ENCODE measurements at places on chromosomes 3 and 15.
A peak's percentile ranks its signal among the peaks of the same experiment; 100 is the strongest.

DNA sequence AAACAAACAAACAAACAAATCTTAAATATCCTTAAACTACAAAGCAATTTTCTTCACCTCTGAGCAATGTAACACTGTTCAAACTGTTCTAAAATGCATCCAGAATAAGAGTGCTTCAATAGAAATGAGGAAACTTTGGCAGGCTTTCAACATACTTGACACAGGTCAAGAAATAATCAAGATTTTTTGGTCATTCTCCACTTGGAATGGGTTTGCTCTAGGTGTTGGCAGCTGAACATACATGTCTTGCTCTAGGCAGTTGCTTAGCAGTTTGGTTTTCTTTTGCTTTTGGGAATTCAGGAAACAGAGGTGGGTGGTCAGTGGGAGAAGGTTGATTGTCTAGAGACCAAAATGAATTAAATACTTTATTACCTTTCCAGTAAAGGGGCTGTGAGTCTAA lies 1.4 kb upstream of the LRRC3B start:
- peak; percentile 40 for DNase-seq

DNA sequence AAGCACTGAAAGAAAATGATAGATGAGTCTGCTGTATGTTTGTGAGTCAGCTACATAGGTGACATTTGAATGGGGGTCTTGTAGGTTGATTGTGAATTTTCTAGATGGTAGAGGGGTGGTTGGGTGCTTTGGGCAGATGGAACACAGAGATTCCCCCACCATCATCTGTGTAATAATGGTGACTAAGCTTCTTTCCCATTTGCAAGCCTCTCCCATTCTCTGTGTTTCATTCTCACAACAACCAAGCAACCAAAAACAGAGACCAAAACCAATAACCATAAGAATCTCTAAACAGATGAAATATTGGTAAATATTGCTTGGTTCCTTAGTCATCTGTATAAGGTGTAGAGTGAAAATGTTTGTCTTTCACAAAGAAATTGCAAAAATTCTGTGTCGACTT lies 17.8 kb upstream of the UTS2B start:
- DNase-seq: no peak

GRCh38 chr3:170868577-170869238 lies 1.3 kb downstream of the RPL22L1 start:
- no peak for DNase-seq

- DNase-seq: no peak
These were observed 10.4 kb upstream of the C15orf39 start for GRCh38 chr15:75191235-75191634.

GRCh38 chr15:36501063-36501678 lies 78.3 kb upstream of the CDIN1 start:
- peak; percentile 85 for DNase-seq

- no peak for DNase-seq
These were observed 22.8 kb downstream of the EHD4 start for GRCh38 chr15:41949401-41950126.

- DNase-seq: no peak
These were observed 517.2 kb downstream of the FOXP1 start for GRCh38 chr3:71066356-71066755.

DNA sequence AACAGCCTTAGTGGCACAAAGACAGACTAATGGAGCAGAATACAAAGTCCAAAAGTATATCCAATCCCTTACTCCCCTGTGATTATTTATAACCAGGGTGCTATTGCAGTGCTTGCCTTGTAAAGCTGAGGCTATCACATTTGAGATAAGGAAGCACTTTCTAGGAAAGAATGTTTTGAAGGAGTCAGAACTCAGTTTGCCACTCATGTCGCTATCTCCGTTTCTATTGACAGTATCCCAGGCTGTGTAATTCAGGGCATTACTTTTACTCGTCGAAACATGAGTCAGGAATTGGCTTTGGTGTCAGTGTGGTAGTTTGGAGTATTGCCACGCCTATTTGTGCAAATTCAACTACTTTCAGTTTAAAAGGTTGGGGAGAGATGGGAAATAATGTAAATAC lies 78.4 kb downstream of the FBXL2 start:
- DNase-seq: peak; percentile 75

DNA sequence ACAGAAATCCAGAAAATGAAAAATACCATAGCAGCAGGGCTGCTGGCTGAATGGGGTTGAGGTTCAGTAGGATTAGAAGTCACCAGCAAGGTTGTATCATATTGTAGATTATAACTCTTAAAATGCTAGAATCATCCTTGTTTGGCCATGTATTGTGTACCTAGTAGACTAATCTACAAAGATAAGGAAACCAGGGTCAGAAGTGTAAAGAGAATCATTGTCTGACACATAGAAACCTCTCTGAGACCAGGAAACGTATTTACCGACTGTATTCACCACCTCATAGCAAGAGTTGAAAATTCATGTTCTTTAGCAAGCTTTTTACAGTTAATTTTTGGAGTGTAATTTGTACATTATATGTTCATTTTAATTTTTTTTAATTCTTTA lies 168.8 kb downstream of the ECT2 start:
- DNase-seq: no peak

GRCh38 chr15:62569460-62570404 lies 404.6 kb upstream of the C2CD4B start:
- DNase-seq: peak; percentile 87

DNA sequence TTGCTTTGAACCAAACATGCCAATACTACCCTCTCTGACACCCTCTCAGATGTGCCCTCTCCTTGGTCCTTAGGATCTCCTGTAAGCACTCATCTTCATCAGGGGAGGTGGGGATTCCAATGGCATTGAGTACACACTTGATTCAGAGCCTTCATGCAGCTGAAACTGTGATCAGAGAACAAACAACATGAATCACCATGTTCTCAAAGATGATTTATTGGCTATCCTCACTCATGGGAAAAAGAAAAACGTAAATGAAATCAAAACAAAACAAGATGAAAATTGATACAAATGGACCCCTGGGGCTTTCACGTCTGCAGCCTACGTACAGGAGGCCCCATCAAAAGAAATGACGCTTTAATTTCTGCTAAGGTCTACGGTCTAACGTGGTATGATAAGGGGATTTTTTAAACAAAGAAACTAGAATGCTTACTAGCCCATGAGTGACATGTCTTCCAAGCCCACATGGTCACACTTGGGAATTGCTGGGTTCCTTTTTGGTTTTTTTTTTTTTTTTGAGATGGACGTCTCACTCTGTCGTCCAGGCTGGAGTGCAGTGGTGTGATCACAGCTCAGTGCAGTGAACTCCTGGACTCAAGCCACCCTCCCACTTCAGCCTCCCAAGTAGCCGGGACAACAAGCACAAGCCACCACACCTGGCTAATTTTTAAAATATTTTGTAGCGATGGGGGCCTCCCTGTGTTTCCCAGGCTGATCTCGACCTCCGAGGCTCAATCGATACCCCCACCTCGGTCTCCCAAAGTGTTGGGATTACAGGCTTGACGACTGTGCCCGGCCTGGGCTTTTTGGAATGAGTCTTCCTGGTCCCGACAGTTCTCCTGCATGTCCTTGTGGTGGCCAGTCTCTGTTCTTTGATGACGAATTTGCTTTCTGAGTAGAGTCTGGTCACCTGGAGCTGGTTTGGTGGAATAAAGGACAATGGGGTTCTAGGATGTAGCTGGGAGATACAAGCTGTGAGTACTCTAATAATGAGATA lies 202.6 kb downstream of the XXYLT1 start:
- peak; percentile 38 for DNase-seq

DNA sequence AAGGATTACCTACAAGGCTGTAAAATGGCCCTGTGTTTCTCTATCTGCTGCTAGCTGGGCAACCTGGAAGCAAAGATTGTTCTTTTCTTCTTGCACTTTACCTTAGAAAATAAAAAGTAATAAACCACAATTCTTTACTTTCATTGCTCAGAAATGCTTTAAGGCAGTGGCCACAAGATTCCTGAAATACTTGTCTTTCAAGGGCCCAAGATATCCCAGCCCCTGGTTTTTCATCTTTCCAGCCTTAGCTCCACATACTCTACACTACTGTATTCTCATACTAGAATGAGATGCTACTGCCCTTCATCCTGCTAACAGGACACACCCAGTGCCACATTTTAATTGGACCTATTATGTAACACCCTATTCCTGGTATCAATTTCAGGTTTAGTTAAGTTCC lies 78.9 kb downstream of the GTF2E1 start:
- peak; percentile 67 for DNase-seq

DNA sequence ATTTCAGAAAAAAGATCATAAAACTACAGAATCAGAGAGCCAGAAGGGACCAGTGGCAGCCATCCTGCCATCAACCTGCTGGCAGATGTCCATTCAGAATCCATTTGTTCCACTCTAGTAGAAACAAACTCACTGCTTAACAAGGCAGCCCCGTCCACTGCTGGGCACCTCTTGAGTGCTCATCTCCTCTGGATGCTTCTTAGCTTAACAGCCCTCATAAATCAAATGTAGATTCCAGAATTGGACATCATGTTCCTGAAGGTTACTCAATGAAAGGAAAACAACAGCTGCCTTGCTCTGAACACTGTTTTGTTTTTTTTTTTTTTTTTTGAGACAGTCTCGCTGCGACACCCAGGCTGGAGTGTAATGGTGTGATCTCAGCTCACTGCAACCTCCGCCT lies 37.3 kb downstream of the ABCC5 start:
- no peak for DNase-seq

DNA sequence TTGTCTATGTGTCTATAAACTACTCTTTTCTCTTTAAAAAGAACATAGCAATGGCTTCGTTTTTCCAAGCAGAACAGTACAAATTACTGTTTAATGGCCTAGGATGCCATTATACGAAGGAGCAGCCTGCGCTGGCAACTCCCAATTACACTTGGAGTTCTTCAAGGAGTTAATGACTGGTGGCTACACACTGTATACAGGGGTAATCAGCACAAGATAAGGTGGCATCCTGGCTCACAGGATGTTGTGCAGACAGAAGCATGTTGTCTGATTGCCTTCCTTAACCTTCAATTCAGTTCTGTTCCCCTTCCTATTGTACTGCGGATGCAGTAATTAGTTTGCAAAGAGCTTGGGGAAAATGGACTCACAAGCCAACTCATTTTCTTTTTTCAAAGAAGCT lies 250.7 kb upstream of the ROBO2 start:
- DNase-seq: no peak

- peak; percentile 90 for DNase-seq
These were observed 1.1 kb upstream of the WWTR1 start for GRCh38 chr3:149658744-149659497.

DNA sequence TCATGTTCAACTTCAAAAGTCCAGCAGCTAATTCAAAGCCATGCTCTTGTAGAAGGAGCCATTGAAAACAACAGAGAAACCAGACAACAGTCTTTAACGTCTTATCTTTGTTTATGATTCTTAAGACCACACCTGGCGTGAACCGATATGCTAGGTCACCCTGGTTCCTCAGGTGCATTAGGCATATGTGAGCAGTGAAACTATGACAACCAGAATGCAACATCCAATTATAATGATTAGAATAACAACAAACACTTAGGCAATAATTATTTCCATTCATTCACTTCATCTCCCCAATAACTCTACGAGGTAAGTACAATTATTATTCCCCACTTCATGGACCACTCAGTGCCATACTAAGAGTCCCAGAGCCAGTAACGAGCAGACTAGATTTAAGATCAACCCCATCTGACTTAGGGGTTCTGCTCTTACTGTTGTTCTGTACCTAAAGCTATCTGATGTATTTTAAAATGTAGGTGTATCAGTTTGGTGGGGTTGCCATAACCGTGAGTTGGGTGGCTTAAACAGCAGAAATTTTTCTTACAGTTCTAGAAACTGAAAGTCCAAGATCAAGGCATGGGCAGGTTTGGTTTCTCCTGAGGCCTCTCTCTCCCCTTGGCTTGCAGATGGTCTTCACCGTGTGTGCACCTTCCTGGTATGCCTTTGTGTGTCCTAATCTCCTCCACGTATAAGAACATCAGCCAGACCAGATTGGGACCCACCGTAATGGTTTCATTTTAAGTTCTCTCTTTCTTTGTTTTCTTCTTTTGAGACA lies 997.8 kb upstream of the CFAP20DC start:
- DNase-seq: no peak

GRCh38 chr15:49225572-49226281 lies 55.7 kb downstream of the GALK2 start:
- peak; percentile 50 for DNase-seq

DNA sequence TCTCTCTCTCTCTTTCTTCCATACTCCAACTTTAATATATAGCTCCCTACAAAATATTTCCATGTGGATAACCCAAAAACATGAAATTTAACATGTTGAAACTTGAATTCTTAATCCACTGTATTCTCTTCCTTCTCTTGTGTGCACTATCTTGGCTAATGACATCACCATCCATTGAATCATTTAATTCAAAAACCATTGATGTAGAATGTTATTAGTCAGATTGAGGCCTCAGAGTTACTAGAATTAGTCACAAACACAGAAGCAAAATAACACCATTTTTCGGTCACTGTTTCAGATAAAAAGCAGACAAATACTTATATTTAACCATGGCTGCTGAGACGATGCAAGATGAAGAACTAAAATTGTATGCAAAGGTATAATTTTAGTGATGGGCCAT lies 256.9 kb upstream of the LRRC3B start:
- peak; percentile 4 for DNase-seq

DNA sequence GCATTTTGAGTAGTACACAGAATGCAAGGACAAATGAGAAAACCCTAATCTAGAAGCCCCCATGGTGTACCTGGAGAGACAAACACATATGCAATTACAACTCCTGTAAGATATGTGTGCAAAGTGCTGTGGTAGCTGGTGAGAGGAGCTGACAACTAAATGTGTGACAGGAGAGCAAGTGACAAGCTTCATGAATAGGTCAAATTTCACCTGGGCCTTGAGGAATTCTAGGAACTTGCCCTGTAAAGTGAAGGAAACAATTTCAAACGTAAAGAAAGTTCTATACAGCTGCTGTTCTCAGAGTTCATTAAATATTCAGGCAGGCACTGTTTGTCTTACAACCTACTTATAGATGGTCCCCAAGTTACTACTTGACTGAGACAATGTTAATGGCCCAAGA lies 437.0 kb downstream of the TUSC7 start:
- no peak for DNase-seq

GRCh38 chr3:134711284-134711683 lies 60.5 kb upstream of the KY start:
- peak; percentile 9 for DNase-seq

- DNase-seq: peak; percentile 13
These were observed 2.6 kb downstream of the ISLR2 start for GRCh38 chr15:74132681-74133651.

DNA sequence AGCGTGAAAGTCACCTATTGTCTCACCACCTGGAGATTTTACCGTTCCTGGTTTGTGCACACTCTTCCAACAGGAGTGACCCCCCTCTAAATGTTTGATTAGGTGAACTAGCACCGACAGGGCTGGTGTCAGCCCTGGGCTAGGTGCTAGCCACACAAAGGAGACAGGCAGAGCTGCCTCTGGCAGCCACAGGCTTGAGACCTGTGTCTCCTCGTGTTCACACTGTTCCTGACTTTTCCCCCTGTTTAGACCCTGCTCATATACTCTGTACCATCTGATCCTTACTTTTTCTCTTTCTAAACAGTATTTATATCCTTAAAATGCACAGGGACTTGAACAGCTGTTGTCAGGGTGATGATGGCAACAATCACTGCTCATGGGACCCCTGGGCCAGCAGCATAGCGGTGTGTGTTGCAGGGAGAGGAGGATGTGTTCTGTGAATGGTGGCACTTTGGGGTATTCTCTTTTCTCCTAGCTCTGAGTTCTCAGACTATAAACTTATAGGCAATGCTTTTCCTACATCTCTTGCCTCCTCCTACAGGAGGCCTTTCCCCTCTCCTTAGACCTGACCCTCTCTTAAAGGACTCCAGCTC lies 5.5 kb downstream of the CD80 start:
- DNase-seq: no peak

- DNase-seq: no peak
These were observed 64.1 kb downstream of the CCR1 start for GRCh38 chr3:46143951-46144473.

- no peak for DNase-seq
These were observed 50.0 kb downstream of the TNIK start for GRCh38 chr3:171410186-171410585.

Data from astrocyte of the hippocampus (primary cell).